Stimulated activated CD8-positive, alpha-beta memory T cell treated with anti-CD3 and anti-CD28 coated beads, Interleukin-4, amount 100 ng/mL, for 48 hours (primary cell): ENCODE measurements at places on chromosomes 6 and 20.
A peak's percentile ranks its signal among the peaks of the same experiment; 100 is the strongest.

DNA sequence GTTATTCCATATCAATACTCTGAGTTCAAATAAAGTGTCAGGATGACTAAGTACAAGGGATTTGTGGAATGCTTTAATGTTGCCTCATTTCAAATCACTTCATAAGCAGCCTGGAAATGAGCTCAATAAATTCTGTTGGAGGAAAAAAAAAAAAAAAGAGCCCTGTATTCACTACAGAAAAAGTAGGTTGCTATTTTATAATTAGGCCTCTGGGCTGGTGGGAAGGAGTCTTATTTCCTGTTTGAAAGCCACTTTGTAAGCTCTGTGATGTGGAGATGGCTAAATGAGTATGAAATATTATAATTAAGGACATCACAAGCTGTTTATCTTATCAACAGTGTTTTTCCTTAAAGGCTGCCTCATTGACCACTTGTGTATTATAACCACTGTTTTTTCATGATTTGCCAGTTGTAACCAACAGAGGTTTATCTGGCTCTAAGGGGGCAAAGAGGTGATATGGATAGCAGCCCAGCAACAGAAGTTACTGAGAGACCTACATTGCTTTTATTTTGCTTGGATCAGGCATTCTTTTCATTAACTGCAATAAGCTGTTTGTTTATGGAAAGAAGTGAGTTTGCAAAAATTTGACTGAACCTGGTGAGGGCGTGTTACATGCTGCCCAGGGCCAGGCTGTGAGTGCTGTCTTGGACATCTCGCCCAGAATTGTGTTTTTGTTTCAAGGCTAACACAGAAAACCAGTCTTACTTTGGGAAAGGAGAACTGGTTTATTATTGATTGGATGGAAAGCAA, 563.3 kb upstream of the MAP3K7 start:
- no peak for DNase-seq

DNA sequence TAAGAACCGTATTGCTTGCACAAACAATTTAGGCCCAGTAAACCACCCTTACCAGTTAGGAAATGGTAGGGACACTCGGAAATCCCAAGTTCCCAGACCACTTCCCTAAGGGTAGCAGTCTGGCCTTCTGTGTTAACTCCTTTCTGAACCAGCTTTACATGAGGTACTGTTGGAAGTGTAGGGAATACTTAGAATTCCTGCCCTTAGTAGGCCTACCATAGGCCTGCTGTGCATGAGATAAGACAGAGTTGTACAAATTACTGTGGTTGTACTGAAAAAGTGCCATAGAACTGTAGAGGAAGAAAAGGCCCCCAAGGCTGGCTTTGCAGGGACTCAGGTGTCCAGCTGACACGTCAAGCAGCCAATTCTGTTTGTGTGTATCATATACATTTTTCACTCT, 11.1 kb downstream of the RPRD1B start:
- DNase-seq, result no peak

- no peak for DNase-seq
Measured at GRCh38 chr6:168498161-168498843, 57.3 kb downstream of the SMOC2 start.

GRCh38 chr6:2344319-2344905, 99.0 kb upstream of the GMDS start:
- DNase-seq, result no peak

DNA sequence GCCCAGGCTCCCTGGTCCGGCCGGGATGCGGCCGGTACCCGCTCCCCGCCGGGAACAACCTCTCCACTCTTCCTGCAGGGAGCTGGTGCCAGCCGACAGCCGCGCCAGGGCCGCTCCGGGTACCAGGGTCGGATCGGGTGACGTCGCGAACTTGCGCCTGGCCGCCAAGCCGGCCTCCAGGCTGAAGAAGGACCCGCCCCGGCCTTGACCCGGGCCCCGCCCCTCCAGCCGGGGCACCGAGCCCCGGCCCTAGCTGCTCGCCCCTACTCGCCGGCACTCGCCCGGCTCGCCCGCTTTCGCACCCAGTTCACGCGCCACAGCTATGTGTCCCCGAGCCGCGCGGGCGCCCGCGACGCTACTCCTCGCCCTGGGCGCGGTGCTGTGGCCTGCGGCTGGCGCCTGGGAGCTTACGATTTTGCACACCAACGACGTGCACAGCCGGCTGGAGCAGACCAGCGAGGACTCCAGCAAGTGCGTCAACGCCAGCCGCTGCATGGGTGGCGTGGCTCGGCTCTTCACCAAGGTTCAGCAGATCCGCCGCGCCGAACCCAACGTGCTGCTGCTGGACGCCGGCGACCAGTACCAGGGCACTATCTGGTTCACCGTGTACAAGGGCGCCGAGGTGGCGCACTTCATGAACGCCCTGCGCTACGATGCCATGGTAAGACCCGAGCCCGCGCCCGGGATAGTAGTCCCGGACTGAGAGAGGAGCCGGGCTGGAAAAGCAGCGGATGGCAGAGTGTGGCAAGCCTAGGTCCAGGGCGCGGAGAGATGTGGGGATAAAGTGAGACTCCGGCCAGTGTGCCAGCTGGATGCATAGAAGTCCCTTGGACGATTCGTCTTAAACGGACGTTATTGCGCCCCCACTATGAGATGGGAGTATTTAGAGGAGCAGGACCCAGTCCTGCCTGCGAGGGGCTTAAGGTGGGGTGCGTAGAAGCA, at the start of gene NT5E:
TSS of gene NT5E (plus strand) at position 266 of the 942 bp plus-strand sequence. CDS start at position 323, 57 bp downstream.
- DNase-seq, result peak; percentile 69

- no peak for DNase-seq
Measured at GRCh38 chr20:37584238-37584807, 56.6 kb upstream of the BLCAP start.

- DNase-seq, result no peak
Measured at GRCh38 chr6:40563111-40563510, 24.1 kb downstream of the LRFN2 start.

DNA sequence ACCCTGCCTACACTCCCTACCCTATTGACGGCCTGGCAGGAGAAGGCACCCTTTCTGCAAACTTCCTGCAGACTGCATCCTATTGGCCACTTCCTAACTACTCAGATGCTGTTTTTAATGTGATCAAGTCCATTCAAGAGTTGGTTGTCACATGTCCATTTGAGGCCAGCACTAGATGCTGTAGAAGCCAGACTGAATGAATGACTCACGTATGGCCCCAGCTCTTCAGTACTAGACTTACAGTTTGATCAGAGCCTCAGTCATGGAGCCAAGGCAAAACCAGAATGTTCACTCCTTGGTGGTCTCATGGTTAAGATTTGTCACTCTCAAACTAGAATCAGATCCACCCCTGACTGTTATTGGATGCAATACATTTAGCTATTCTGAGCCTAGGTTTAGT, 101.7 kb downstream of the OPRM1 start:
- no peak for DNase-seq

DNA sequence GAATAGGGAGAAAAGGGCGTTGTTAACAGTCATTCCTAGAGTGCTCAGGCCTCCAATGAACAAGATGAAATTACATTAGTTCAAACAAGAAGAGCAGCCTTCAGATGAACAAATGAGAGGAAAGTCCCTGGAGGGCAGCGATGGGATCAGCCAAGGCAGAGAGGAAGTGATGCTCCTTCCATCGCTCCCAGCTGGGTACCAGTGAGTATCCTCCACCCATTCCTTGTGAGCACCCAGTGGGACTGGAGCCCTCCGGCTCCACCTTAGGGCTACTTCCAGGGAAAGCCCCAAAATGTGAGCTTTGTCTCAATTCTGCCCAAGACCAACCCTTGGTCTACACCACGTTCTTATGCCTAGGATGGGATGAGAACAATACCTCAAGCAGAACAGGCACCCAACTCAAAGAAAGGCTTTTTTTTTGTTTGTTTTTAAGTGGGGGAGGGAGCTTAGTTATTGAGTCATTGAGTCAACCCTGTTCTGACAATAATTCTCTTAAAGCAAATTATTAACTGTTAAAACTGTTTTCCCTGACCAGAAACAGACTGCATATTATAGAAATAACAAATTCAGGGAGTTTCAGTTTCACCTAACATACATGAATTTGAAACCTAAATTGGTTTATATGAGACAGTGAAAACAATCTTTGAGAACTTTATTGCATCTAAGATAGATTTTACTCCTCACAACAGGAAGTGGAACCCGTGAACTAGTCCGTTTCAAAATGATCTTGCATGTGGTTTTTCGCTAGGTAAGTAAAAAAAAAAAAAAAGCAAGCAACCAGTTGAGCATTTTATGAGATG, 106.9 kb downstream of the IPCEF1 start:
- DNase-seq, result no peak

DNA sequence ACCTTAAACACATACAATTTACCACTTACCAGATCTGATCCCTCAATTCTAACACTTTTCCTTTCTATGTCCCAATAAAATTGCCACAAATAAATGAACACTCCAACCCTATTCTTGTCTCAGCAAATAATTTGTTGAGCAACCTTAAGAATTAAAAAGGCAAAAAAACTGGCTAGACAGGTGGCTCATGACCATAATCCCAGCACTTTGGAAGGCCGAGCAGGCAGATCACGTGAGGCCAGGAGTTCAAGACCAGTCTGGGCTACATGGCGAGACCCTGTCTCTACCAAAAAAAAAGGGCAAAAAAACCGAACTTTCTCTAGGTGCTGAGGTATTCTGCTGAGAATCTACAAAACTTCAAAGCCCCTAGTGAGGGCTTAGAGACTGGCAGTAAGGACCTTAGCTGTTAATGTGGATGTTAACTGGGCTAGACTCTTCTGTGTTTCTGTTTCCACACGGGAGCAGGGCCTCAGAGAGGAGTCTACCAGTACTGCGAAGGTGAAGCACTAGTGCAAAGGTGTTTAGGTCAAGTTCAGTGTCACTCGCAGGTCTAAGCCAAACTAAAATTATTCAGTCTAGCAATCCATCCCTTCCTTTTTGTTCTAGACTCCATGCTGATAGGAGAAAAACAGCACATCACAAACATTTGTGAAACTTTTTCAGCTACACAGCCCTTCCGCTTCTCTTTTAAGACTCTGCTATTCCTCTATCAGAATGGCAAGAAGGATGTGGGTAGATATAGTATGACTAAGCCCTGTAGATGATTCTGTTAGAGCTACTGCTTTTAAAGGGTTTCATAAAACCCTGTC, 2.6 kb downstream of the FASTKD5 start:
- no peak for DNase-seq

- DNase-seq, result no peak
Measured at GRCh38 chr6:152334555-152334954, 302.6 kb downstream of the SYNE1 start.

GRCh38 chr6:166810864-166811263, 145.5 kb downstream of the RNASET2 start:
- no peak for DNase-seq

DNA sequence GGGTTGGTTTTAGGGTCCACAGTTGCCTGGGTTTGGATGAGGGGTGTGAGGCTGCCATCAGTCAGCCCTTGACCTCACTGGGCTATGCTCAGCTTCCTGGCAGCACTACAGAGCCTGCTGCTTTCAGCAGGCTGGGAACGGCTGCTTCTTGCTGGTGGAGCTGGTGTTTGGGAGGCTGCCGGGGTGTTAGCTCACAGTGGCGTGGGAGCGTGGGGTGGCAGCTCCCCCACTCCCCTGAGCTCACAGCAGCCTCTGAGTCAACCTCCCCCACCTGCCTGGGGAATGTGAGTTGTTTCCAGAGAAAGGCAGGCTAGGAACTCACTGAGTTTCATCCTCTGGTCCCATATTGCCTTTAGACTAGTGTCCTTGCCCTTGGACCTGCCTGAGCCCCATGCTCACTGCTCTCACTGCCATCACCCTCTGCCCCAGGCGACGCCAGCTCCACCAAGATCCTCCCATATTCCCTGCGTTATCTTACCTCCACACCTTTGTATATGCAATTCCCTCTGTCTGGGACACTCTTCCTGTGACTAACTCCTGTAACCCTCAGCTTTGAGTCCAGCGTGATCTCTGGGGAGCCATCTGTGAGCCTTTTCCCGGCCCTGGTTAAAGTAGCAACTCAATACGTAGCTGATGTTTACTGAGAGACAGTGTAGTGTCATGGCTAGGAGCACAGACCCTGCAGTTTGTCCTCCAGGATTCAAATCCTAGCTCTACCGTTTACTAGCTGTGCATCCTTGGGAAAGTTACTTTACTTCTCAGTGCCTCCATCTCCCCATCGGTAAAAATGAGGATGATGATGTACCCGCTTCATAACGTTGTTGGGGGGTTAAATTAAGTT, 34.8 kb downstream of the PPP1R16B start:
- peak; percentile 73 for DNase-seq

DNA sequence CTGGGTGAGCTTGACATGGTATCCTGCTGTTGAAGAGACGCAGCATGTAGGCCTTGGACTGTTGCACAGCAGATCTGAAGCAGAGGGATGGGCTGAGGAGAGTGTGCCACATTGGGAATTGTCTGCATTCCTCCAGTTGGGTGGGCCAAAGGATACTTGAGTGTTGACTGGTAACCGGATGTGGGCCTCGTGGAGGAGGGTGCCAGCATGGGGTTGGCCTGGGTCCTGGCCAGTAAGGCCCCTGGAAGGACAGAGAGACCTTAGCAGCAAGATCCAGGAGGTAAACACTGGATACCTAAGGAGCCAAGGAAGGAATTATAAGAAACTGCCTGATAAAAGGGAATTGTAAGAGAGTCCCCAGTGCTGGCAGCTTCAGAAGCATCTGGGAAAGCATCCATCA, 76.9 kb downstream of the FIG4 start:
- no peak for DNase-seq

GRCh38 chr6:133969921-133970295, 16.9 kb downstream of the TBPL1 start:
- DNase-seq, result no peak

DNA sequence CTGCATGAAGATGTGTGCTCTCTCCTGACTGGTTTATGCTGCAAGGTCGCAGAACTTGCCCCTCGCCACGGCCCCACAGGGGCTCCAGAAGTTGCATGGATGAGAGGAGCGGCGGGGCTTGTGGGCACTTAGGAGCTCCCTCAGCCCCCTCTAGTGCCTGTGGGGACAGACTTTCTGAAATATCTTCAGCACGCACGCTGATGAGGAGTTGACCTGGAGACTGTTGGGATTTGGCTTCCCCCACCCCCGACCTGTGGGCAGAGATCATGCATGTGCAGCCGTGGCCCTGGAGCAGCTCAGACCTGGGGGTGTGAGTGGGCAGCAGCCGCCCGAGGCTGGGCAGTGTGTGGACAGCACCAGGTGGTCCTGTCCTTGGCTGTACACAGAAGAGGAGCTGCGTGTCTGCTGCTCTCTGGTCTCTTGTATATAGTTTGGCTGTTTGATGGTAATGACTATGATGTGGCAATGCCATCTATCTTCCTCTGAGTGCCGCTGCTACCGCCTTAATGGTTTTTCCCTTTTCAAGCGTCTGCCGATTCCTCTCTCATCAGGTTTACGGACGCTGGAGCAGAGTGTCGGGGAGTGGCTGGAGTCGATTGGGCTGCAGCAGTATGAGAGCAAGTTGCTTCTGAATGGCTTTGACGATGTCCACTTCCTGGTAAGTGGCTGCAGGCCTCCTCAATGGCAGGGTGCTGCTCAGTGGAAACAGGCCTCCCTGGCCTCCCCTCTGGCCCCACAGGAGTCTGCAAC, 81.4 kb downstream of the TCP11 start:
- DNase-seq, result no peak

DNA sequence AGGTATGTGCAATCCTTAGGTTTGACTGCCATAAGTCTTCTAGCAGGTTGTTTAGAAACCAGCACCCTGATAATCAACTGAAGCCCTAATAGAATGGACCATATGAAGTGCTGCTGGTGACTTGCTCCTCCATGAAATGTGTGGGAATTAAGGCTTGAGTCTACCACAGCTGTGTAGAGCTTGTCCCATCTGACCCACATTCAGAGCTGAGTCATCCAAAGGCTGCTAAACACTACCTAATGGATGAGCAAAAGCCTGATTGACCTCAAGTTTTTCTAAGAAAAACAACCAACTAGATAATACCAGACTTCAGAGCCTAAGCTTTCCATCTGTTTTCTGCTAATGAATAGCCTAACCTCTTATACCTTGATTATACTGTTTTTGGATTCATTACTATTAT, 120.3 kb upstream of the MOCS1 start:
- no peak for DNase-seq

GRCh38 chr20:48126227-48126740, 341.0 kb upstream of the SULF2 start:
- no peak for DNase-seq
